ENCODE measurements at places on chromosomes 6 and 20.

- no peak for DNase-seq
Measured at GRCh38 chr20:4067600-4068261, 52.4 kb upstream of the RNF24 start.

DNA sequence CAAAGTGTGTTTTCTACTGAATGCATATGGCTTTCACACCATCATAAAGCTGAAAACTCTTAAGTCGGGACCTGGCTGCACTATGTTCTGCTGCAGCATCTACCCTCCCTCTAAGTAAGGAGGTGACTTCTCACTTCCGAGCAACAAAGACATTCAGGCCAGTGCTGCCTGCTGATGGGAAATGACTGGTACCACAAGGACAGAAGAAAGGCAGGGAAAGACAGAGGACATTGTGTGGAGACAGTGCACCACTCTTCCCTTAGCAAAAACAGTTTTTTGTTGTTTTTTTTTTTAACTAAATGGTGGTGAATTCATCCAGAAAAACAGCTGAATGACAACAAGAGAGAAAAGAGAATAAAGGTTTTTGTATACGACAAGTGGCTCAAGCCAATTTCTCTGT is 81.5 kb downstream of the MAP7 start:
- no peak for DNase-seq

GRCh38 chr6:53899512-53899911 is 104.7 kb downstream of the LRRC1 start:
- DNase-seq = no peak

DNA sequence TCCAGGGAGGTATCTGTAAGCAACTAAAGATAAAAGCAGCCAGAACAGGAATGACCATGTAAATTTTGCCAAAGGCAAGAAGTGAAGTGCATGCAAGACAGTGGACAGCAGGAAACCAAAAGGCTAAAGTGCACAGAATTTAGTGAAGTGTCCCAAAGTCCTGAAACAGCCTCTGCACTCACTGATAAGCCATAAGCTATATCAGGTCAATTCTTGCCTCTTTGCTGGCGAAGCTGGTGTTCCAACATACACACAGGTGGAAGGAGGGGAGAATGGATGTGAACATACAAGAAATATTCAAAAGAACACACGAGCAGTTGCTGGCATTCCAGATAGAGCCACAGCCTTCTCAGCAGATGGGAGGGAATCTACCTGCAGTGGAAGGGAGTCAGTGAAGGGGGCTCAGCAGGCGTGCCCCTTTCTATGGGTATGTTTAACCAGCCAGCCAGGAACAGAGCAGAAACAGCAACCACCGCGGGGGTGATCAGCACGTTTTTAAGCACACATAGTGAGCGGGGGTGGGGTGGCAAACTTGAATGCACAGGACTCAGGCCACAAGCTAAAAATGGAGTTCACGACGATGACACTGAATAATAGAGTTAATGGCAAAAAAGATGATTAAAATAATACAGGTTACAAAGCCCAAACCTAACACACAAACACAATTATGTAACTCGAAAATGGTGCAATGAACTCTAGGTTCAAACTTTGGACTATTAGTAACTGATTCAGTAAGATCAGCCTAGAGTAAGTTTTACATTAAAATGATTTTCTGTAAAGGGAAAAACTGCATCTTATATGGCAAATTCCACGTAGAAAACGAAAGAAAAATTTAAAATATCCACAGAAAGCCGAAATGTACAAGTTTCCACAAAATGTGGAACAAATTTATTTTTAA is 1.2 kb downstream of the ECI2 start:
- no peak for DNase-seq

- no peak for DNase-seq
Measured at GRCh38 chr6:148625609-148626008, 121.2 kb upstream of the UST start.

GRCh38 chr6:154229786-154230185 is 126.8 kb downstream of the IPCEF1 start:
- peak; percentile 81 for DNase-seq

DNA sequence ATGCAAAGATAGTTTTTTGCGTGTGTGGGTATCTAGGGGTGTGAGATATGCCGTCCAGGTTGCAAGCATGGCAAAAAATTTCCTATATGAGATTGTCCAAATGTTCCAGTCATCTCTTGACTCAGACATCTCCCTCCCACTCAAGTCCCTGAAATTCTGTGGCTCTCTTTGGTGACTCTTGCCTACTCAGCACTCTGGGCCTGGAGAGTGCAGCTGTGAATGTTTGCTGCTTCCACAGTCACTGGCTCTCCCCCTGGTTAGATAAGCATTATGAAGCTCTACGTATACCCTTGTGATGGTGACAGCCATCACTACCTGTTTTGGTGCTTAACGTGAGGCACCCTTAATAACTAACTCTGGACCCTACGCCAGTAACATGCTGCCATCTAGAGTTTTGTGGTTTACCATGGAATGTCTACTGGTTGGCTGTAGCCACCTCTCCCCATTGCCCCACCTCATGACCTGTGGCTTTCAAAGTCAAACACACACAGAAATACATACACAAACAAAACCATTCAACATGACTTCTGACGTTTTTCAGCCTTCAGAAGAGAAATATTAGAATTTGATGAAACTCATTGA is 621.9 kb upstream of the CITED2 start:
- no peak for DNase-seq

DNA sequence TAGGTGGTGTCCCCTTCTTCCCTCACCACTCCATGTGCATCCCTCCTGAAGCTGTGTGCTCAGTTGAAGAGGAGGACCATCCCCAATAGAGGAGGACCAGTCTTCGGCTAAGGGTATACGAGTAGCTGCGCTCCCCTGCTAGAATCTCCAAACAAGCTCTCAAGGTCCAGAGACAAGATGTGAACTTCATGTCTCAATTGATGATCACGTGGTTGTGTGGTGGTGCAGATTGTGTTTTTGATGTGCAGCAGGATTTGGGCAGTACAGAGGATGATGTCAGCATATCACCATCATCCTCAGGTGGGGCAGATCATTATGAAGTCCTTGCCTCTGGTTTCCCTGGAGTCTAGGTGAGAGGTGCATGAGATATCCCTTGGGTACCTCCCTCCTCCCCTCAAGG is 20.0 kb upstream of the DDR1 start:
- DNase-seq = no peak

- DNase-seq = no peak
Measured at GRCh38 chr6:69865126-69865525, 1.2 kb upstream of the COL19A1 start.

DNA sequence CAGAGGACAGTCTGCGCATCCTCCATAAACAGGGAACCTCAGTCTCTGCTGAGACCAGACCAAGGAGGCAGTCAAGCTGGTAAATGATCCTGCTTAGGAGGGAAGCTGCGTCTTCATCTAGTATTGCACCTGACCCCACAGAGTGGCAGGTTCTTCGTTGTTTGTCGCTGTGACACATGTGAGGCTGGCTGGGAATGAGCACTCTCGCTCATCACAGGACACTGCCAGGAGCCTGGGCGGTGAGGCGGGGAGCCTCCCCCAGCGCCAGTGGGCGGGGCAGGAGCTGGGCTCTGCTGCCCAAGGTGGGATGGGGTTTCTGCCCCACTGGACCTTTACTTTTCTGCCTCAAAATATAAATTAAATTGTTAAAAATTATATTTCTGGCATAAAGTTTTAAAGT is 48.4 kb upstream of the SYNDIG1 start:
- no peak for DNase-seq

GRCh38 chr6:142047934-142048592 is 84.7 kb upstream of the GJE1 start:
- no peak for DNase-seq

DNA sequence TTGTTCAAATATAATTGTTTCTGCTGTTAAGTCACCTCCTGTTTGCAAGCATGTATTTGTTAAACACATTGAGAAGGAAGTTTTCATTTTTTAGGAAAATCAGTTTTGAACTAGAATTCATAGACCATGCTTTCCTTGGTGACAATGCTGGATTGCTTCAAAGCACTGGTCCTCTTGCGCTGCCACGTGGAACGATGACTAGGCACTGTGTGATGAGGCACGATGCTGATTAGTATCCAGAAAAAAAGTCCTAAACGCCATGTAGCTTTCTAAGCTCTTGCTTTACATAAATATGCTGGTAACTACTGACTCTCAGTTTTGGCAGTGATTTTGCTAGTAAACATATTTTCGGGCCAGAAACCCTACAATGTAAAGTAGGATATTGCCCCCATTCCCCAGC is 11.1 kb upstream of the EXOC2 start:
- DNase-seq = peak; percentile 10

GRCh38 chr6:118580585-118581419 is 32.7 kb downstream of the PLN start:
- DNase-seq = peak; percentile 70

Measured in natural killer cell treated with Interleukin-12 subunit alpha and Interleukin-12 subunit beta and Interleukin-15 and Interleukin-18, amount 100 ng/mL, for 72 hours (primary cell).